NCI-H1694 treated with DMSO at 0.1 percent for 48 hours (cell line): ENCODE measurements at places on chromosomes 5 and 9.

GRCh38 chr5:97838214-97838613 is 655.2 kb upstream of the RIOK2 start:
- DNase-seq = no peak

- no peak for DNase-seq
These were observed 81.1 kb upstream of the SLC12A2 start for GRCh38 chr5:128002425-128002824.

DNA sequence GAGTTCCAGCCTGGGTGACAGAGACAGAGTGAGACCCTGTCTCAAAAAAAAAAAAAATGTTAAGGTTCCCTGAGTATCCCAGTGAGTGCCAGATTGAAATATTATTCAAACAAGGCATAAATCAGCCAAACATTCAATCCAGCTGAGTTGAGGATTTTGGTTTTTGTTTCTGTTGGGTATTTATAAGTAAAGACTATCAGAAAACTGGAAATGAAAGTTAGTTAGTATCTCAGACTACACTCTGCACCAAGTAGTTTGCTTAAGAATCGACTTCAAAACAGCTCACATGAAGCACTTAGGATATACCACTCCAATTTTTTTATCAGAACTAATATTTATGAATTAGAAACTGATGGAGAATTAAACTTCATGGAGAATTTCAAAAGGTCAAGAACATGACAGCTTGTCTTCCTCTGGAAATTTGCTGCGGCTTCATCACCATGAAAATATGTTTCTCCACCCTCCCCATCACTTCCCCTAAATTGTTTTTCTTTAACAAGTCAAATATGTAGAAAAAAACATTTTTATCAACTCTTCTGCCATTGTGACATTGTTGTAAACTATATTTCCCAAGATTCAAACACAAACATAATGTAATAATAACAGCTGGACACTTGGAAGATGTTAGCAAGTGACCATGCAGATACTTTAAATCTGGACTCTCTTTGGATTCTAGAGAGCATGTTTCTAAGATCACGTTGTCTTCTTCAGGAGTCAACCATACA is 110.0 kb upstream of the PTGER4 start:
- no peak for DNase-seq

- no peak for DNase-seq
These were observed 18.4 kb downstream of the CEL start for GRCh38 chr9:133080161-133080560.

GRCh38 chr5:175750511-175750931 is 92.7 kb downstream of the HRH2 start:
- peak; percentile 94 for DNase-seq

- no peak for DNase-seq
These were observed 1.0 kb downstream of the FAM221B start for GRCh38 chr9:35827486-35827885.

DNA sequence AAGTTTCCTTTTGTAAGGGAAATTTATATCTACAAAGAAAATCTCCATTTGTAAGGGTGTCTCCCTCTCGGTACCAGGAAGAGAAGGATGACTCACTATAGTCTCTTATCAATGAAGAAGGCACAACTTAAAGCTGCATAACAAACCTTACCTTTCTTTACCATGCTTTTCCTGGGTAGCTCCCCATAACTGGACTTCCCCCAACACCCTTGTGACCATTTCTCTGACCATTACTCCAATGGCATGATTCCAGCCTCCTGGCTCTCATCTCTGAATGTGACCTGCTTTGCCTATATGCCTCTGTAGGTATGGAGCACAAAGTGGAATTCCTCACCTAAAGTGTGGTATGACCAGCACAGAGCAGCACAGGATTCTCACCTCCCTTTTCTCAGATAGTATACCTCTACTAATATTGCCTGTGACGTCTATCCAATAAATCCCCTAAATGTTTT is 62.8 kb downstream of the GNA14 start:
- no peak for DNase-seq

DNA sequence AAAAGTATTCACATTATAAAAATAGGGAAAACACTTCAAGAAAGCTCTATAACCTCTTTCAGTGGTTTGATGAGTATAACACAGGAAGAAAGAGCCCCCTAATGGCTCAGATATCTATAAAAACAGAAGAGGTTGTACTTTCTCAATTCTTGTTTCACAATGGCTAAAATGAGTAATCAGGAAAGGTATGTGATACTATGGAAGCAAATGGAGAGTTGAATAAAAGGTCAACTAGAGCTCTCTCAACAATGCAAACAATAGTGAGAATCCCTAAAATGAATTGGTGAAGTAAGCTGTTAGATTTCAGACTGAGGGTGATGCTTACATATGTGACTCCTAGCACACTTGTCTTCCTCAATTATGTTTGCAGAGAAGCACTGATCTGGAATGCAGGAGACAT is 584.6 kb upstream of the CDH18 start:
- peak; percentile 42 for DNase-seq

DNA sequence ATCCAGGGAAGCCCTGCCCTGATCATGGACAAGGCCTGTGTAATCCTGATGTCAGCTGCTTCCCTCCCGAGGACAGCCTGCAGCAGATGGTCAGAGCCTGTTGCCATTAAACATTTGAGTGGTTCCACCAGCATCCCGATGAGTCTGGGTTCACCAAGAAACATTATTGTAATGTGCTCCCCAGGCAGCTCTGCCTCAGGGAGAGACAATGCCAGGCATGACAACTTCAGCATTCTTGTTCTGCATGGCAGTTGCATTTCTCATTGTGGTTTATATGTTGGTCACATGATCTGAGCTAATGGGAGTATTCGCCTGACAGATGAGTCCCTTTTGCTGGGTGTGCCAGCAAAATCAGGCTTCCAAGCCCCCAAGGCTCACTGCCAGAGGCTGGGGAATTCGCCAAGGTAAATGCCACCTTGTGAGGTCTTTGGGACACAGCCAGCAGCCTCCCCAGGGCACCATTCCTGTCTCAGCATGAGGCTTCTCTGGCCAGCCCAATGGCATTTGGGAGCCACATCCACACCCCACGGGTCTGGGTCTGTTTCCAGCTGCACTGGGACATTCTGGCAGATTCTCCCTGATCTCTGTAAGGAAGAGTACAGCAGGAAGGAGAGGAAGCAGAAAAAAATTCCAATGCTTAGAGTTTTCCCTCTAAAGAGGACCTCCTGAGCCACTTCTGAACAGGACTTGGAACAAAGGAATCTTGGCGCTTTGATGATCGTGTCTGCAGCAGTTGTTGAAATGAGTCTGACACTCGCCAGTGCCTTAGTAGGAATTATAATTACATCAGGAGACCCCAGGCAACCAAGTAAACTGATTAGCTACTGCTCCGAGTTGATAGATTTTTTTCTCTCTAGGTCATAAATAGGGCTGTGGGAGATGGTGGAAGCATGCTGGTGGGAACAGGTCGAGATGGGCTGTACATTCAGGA is 18.7 kb downstream of the KCNIP1 start:
- DNase-seq = peak; percentile 88

DNA sequence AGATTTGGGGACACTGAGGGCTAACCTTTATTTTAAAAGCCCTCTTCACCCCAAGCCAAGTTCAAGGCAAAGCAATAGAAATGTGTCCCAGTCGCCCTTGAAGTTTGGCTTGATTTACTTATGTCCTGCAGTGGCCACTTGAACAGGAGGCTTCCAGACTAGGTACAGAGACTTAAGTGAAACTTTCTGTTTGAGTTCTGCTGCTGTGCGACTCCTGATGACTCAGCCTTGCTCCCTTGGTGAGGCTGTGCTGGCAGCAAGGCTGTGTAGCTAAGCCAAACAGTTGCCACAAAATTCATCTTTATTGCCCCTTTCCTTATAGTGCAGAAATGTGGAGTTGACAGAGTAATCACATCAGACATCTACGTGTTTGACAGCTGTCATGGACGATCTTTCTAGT is 68.8 kb upstream of the NTRK2 start:
- no peak for DNase-seq

GRCh38 chr5:82023644-82024043 is 51.8 kb downstream of the ATG10 start:
- no peak for DNase-seq

- no peak for DNase-seq
These were observed 306.4 kb upstream of the PANK3 start for GRCh38 chr5:168885324-168886120.
